Tracheal epithelial cell (primary cell): ENCODE measurements at places on chromosomes 2 and 18. TPM values are rescaled to one million over a fixed set of nuclear protein-coding genes. Genes with fewer than 3 reads are reported as not detected.

B3GNT7 gene
- total RNA-seq, result 0.21 and 1.7 TPM in 2 replicates

SH3RF3 gene
- under 0.01 and 0.24 TPM in 2 replicates for total RNA-seq

RFTN2 gene
- 0.21 TPM in 1 of 2 replicates, not detected in the other for total RNA-seq

ALPP gene
- not detected in 2 replicates for total RNA-seq

COL4A3 gene
- under 0.01 and 0.96 TPM in 2 replicates for total RNA-seq

MYL1 gene
- total RNA-seq, result not detected in 2 replicates

CRYGD gene
- total RNA-seq, result not detected in 2 replicates

NYAP2 gene
- under 0.01 TPM in 1 of 2 replicates, not detected in the other for total RNA-seq
